ENCODE measurements at places on chromosomes 2 and 18. TPM values are rescaled to one million over a fixed set of nuclear protein-coding genes. Genes with fewer than 3 reads are reported as not detected.

DNA sequence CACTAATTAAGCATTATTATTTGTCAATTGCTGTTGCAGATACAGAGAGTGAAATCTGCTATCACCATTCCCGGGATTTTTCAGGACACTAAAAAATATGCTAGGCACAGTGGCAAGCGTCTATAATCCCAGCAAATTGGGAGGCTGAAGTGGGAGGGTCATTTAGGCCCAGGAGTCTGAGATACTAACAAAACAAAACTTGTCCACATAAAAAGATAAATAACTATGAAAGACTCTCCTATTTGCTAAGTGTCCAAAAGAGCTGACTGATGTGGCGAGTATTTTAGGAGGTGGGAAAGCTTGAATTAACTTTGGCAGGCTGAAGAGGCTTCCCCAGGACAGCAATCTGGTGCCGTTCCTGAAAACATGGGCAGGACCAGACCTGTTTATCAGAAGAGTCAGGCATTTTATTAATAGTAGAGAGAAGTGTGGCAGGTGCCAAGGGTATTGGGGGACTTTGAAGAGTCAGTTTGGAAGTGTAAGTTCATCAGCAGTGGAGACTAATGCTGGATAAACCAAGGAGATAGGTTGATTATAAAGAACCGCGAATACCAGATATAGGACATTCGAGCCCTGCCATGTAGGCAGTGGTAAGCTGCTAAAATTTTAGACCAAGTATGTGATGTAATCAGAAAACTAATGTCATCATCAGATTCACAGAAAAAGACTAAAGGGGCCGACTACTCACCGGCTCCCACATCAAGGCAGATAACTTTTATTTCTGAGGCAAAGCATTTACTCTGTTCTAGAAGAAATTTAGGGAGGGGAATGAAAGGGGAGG is 201.8 kb downstream of the EPHA4 start:
- no peak overlapping the region for H3K4me3 ChIP-seq
- no peaks in the 10 kb centered on the region for H3K4me1 ChIP-seq
- H3K27ac ChIP-seq, result no peak overlapping the region
- H3K36me3 ChIP-seq, result no peaks in the 10 kb centered on the region
- no peak for DNase-seq
- peaks cover 13% of the 10 kb centered on the region for H3K27me3 ChIP-seq

DNA sequence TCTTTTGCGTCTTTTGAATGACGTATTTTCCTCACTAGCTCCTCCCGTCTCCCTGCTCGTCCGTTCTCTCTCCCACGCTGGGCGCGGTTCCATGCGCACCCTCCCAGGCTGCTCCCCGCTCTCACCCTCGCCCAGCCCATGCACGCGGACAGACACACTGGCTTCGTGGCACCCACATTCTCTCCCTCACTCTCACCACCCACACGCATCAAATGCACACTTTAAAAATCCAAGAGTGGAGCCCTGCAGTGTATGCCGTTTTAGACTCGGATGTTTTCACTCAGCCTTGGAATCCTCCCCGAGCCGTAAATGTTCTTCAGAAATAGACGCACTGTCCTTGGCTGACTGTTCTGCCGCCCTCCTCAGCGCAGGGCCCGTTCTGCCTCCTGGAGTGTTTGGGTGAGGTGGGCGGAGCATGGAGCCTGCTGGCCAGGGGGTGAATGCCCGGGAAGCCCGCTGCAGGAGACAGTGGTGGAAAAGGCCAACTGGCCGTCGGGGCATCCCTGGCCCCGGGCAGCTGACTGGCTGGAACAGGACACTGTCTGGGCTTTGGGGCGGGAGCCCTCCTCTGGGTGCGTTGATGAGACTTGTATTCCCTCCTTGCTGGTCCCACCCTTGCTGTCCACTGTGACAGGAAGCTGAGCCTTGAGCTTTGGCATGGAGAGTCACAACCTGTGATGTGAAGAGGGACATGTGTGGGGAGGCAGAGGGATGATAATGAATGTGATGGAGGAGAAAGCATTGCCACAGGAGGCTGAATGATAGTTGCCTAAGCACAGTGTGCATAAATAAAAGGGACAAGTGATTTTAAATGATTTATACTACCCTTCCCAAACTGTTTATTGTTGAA is 35.4 kb upstream of the LYPD6B start:
- no peaks in the 10 kb centered on the region for H3K27me3 ChIP-seq
- no peak for DNase-seq
- H3K27ac ChIP-seq, result no peak overlapping the region
- peaks cover 20% of the 10 kb centered on the region for H3K4me1 ChIP-seq

GRCh38 chr2:134906726-134907125 is 11.9 kb upstream of the CCNT2 start:
- H3K27me3 ChIP-seq, result no peaks in the 10 kb centered on the region
- no peak overlapping the region for H3K27ac ChIP-seq
- no peak overlapping the region for H3K4me3 ChIP-seq
- DNase-seq, result no peak

- no peaks in the 10 kb centered on the region for H3K36me3 ChIP-seq
- peaks cover 52% of the 10 kb centered on the region for H3K27me3 ChIP-seq
- DNase-seq, result no peak
- peaks cover 4% of the 10 kb centered on the region for H3K4me1 ChIP-seq
- H3K27ac ChIP-seq, result no peak overlapping the region
Observed at GRCh38 chr18:11146947-11147345, 2.4 kb downstream of the PIEZO2 start.

DNA sequence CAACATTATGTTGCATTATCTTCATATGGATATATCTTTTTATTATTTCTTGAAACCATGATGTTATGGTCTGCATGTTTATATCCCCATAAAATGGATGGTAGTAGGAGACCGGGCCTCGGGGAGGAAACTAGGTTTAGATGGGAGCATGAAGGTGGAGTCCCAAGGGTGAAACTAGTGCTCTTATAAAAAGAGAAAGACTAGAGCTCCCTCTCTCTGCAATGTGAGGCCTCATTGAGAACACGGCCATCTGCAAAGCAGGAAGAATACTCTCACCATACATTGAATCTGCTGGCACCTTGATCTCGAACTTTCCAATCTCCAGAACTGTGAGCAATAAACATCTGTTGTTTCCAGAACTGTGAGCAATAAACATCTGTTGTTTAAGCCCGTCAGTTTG is 64.0 kb downstream of the NXPH2 start:
- H3K4me3 ChIP-seq, result no peak overlapping the region
- no peak overlapping the region for H3K27ac ChIP-seq
- no peak for DNase-seq
- no peaks in the 10 kb centered on the region for H3K36me3 ChIP-seq
- H3K4me1 ChIP-seq, result no peaks in the 10 kb centered on the region

DNA sequence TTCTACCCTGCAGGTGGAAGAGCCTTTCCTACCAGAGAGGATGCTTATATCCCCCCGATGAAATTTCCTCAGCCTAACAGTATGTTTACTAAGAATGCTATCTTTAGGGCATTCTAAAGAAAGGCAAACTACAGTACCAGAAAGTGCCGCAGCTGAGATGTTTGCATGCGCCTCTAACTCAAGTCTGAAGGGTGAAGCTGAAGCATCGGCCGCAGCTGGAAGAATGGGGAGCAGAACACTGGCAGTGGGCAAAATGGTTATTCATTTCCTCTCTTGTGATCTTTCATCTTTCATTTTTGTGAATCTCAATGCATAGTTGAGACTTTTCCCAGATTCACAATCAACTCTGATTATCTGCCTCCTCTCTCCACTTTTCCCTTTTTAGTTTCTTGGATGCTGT is 648.2 kb upstream of the ZEB2 start:
- H3K27ac ChIP-seq, result no peak overlapping the region
- DNase-seq, result no peak
- H3K36me3 ChIP-seq, result no peaks in the 10 kb centered on the region
- peaks cover 4% of the 10 kb centered on the region for H3K27me3 ChIP-seq
- no peaks in the 10 kb centered on the region for H3K4me1 ChIP-seq

DNA sequence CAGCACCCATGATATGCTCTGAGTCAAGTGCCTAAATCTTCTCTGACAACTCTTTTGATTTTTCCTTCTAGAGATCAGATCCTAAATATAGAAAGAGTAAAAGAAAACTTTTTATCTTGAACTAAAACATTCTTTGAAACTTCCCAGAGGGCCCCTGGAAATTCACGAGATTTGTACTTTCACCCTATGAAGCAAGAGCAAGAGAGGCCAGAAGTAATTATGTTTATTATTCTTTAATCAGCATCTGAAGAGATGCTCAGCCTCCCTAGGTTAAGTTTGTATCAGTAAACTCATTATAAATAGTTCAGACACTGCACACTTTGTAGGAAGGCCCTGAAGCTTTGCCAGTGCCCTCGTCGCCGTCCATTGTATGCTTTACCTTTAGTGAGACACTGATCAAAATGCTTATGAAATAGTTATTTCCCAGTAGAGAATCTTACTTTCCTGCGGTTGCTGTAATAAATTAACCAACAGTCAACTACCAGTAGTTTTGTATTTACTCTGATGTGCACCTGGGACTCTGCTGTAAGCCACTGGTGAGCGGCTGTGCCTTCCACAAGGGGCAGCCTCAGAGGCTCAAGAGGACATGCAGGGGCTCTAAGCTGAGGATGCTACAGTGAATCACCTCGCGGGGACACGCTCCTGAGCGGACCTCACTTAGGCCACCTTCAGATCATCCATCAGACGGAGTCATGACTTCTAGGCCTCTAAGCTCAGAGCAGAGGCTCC is 71.9 kb downstream of the BIN1 start:
- no peak overlapping the region for H3K27ac ChIP-seq
- H3K4me3 ChIP-seq, result no peak overlapping the region
- peaks cover 1% of the 10 kb centered on the region for H3K27me3 ChIP-seq
- DNase-seq, result no peak
- H3K4me1 ChIP-seq, result no peaks in the 10 kb centered on the region

DNA sequence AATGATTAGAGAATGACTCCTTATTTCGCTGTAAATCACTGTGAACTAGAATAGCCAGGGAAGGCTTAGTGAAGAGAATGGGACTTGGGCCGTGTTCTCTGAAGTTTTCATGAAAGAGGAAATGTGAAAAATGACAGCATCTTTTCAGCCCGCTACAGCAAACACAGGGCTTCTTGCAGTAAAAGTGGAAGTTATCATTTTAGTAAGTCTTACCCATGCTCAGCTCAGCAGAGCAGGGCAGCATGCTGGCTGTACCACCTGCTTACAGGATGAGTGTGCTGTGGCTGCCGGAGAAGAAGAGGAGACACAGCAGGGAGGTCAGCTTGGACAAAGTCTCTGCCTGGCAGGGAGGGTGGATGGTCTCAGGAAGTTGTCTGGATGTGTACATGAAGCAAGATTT is 300.7 kb upstream of the DLGAP1 start:
- no peak for DNase-seq
- no peak overlapping the region for H3K4me3 ChIP-seq
- H3K36me3 ChIP-seq, result no peaks in the 10 kb centered on the region
- no peaks in the 10 kb centered on the region for H3K27me3 ChIP-seq
- H3K27ac ChIP-seq, result no peak overlapping the region

DNA sequence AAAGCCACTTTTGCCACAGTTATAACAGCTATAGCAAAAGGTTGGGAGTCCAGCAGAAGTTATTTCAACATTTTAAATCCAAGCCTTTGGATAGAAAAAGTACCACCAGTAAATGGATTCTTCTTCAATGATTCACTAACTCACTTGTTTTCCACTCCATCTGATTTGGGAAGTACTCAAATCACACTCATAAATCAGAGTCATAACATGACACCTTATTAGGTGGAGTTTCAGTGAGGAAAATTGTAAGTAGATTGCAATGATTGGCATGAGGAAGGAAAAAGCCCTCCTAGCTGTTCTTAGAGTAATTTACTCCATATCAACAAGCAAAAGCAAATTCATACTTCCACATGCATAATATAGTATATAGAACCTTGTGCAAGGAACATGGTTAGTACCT is 132.9 kb downstream of the NR4A2 start:
- H3K27ac ChIP-seq, result no peak overlapping the region
- no peak for DNase-seq
- no peaks in the 10 kb centered on the region for H3K36me3 ChIP-seq
- H3K4me1 ChIP-seq, result no peaks in the 10 kb centered on the region
- H3K4me3 ChIP-seq, result no peak overlapping the region

GRCh38 chr2:112137516-112138158 is 548 bp upstream of the FBLN7 start:
- H3K4me1 ChIP-seq, result peaks cover 9% of the 10 kb centered on the region
- H3K27ac ChIP-seq, result peak overlapping the region; percentile 36
- H3K4me3 ChIP-seq, result peak overlapping the region; percentile 57
- peaks cover 38% of the 10 kb centered on the region for H3K27me3 ChIP-seq
- no peak for DNase-seq

DNA sequence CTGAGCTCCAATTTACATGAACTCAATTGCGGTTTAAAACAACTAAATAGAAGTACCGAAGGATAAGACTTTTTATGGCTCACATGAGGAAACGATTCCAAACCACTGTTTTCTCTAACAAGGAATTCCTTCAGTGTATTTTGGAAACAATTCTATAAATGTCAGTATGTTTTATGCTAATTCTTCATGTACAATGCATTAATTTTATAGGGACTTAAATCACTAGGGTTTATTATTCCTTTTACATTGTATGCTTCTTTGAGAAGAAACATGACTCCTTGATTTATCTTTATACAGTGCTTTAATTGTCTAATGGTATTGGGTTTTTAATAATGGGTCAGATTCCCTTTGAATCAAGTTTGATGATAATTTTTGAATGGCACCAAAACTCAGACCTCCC is 566.8 kb downstream of the EPHA4 start:
- no peak overlapping the region for H3K4me3 ChIP-seq
- DNase-seq, result no peak
- H3K27ac ChIP-seq, result no peak overlapping the region
- no peaks in the 10 kb centered on the region for H3K4me1 ChIP-seq

DNA sequence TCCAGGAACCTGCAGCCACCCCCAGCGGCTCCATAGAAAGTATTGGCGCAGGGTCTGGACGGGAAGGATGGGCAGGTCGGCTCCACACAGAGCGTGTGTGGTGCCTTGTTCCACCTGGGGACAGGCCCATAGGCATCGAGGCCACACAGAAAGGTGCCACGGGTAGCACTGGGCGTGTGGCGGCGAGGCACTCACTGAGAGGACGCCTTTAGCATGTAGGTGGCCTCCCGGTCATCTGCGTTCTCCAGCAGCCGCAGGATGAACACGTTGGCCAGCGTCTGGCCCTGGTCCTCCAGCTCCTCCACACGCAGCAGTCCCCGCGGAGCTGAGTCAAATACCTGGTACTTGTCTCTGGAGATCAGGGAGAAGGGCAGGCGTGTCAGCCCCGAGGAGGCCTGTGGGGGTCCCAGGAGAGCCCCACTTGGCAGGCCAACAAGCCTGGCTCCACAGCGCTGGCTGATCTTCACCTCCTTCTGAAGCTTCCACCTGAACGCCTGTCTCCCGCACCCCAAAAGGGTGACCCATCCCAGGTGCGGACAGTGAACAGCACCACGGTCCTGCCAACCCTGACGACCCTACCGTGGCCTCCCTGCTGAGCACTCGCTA is 13.2 kb downstream of the SNORC start:
- H3K4me1 ChIP-seq, result no peaks in the 10 kb centered on the region
- H3K27me3 ChIP-seq, result no peaks in the 10 kb centered on the region
- no peak overlapping the region for H3K27ac ChIP-seq

- H3K27me3 ChIP-seq, result no peaks in the 10 kb centered on the region
- no peak for DNase-seq
- no peaks in the 10 kb centered on the region for H3K4me1 ChIP-seq
- no peak overlapping the region for H3K27ac ChIP-seq
- H3K4me3 ChIP-seq, result no peak overlapping the region
Observed at GRCh38 chr18:41594582-41594981, 360.5 kb upstream of the PIK3C3 start.

The LAMA3 gene
- total RNA-seq, result 0.31 TPM

The BIN1 gene
- 98.8 TPM for total RNA-seq

The CCDC74A gene
- 7.1 TPM for total RNA-seq

The ADCYAP1 gene
- not detected for total RNA-seq

The CDH7 gene
- not detected for total RNA-seq

The FBXO15 gene
- total RNA-seq, result 3.8 TPM

The UGT1A10 gene
- not detected for total RNA-seq

Data from activated naive CD8-positive, alpha-beta T cell treated with anti-CD3 and anti-CD28 coated beads for 36 hours (primary cell).